Stomach (tissue), 19 donors: ENCODE measurements at places on chromosomes 16 and 17.

- no peak for DNase-seq
Observed at GRCh38 chr16:1501630-1502029, 8.5 kb downstream of the TELO2 start.

GRCh38 chr16:78755751-78756661, 656.6 kb downstream of the WWOX start:
- DNase-seq: no peak

- no peak for DNase-seq
Observed at GRCh38 chr17:32998887-32999228, 7.2 kb downstream of the SPACA3 start.

DNA sequence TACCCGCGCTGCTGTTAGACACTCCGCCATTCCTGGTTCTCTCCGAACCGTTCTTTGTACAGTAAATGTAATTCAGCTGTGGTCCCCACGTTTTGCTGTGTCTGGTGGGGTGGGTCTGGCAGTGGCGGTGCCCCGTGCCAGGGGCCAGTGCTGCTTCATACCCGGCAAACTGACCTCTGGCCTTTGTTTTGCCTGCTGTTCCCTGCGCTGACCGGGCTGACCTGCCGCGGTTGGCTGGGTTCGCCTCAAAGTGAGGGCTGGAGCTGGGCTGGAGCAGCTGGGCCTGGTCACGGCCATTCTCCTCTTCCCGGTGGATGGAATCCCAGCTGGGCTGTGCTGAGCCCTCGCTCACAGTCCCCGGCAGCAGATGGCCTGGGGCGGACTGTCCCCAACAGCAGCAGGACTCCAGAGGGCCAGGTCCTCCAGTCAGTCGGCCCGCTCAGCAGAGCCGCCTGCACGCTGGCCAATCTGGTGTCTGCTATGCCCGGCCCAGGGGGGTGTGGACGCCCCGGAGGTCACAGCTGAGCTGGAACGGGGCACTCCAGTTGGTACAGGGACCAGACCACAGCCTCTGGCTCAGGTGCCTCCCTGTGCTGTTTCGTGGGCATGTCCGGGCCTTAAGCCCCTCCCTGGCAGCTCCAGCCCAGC, 1.5 kb upstream of the WFIKKN1 start:
- no peak for DNase-seq

DNA sequence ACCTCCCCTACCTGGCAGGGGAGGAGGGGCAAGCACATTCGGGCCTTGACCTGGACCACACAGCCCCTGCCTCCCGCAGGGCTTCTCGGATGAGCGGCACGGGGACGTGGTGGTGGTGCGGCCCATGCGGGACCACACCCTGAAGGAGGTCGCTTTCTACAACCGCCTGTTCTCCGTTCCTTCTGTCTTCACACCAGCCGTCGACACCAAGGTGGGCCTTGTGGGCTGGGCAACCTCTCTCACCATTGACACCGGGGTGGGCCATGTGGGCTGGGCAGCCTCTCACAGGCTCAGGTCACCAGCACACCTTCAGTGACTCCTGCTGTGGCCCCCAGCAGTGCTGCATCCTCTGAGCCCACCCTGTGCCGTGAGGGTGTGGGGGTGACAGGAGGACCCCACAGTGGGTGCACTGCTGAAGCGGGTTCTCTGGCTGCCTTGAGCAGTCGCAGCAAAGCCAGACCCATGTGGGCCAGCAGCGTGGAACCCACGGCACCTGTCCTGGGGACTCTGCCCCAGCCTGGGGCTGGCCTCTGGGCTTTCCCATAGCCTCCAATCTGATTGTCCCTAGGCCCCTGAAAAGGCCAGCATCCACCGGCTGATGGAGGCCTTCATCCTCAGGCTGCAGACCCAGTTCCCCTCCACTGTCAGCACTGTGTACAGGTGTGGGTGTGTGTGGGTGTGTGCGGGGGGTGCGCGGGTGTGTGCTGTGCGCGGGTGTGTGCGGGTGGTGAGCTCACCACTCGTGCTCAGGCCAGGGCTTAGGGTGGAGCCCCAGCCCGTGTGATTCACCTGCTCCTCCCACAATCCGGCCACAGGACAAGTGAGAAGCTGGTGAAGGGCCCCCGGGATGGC, 7.5 kb downstream of the CTU2 start:
- DNase-seq: peak; percentile 40

- no peak for DNase-seq
Observed at GRCh38 chr17:79223953-79224352, 149.3 kb downstream of the ENGASE start.

GRCh38 chr16:51161440-51162195, 10.5 kb upstream of the SALL1 start:
- no peak for DNase-seq

- DNase-seq: no peak
Observed at GRCh38 chr16:84056933-84057332, 14.3 kb upstream of the SLC38A8 start.

DNA sequence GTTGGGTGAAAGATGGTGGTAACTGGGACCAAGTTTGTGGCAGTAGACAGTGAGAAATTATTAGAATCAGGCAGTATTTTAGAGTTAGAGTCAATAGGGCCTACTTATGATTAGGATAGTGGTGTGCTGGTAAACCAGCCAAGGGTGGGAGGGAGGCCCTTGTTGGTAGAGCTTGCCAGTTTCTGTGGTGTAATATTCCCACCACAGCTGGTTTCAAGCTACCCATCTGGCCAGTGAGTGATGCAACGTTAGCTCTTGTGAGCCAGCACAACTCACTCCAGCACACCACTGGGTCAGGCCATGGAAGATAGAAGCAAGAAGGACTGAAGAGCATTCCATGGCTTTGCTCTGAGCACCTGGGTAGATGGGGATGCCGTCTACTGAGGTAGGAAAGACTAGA, 34.9 kb downstream of the GNAO1 start:
- no peak for DNase-seq

- DNase-seq: no peak
Observed at GRCh38 chr17:71753070-71753469, 367.8 kb upstream of the SOX9 start.

GRCh38 chr16:2328428-2328827, 12.1 kb downstream of the ABCA3 start:
- no peak for DNase-seq

GRCh38 chr16:980595-980854, 1.0 kb upstream of the SOX8 start:
- DNase-seq: no peak

DNA sequence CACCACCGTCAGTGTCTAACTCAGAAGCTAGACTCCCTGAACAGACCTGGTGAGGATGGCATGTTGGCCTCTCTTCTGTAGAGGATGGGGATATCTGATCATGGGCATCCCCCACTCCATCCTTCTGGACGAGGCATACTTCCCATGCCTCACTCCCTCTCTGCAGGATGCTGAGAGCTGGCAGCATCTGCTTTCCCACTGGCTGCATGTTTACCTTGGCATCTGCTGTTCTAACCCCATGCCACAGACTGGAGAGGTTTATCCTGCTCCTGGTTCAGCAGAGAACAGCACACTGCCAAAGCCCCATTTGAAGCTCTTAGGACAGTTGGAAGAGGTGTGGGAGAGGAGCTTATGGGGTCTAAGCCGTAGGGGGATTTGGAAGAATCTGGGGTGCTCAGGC, 46.0 kb downstream of the YPEL2 start:
- DNase-seq: no peak

DNA sequence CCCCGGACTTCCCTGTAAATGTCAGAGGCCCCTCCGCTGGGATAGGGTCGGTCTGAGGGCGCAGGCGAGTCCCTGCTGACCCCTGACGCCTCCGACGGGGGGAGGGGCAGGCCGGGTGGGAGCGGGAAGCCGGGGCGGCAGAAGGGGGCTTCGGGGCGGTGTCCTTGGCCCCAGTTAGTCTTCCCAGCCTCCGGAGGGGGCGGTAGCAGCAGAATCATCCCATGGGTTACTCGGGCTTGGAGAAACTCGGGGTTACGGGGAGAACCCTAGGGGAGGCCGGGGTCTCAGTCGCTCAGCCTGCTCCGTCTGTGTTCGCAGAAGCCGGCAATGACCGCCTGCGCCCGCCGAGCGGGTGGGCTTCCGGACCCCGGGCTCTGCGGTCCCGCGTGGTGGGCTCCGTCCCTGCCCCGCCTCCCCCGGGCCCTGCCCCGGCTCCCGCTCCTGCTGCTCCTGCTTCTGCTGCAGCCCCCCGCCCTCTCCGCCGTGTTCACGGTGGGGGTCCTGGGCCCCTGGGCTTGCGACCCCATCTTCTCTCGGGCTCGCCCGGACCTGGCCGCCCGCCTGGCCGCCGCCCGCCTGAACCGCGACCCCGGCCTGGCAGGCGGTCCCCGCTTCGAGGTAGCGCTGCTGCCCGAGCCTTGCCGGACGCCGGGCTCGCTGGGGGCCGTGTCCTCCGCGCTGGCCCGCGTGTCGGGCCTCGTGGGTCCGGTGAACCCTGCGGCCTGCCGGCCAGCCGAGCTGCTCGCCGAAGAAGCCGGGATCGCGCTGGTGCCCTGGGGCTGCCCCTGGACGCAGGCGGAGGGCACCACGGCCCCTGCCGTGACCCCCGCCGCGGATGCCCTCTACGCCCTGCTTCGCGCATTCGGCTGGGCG, 542 bp downstream of the GUCY2D start:
- no peak for DNase-seq

DNA sequence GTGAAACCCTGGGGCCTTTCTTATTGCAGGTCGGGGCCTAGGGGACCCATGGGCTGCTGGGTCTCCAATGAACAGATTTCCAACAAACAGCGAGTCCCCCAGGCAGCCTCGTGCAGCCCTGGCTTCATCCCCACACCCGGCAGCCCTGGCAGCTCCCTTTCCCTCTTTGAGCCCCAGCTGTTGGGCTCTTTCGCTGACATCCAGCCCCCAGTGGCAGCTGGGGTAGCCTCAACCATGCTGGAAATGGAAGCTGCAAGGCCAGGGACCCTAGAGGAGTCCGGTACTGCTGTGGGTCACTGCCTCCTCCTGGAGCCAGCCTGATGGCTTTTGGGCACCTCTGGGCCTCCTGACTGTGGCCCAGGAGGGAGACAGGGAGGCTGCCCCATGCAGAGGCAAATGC, 5.9 kb downstream of the RPUSD1 start:
- no peak for DNase-seq

DNA sequence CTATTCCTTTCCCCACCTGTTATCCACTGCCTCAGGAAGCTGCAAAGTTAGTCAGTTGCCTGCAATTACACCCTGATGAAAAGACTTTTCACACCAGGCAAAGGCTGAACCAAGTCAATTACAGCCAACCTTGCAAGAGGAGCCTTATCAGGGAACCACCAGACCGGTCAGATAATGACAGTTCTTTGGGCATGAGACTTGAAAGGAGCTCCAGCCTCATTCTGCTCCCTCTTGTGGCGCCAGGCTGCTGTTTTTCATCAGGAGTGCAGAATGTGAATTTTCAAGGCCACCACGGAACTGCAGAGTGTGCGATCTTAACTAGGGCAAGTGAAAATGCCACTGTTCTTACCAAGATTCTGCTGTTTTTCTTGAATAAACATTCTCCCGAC, 22.5 kb downstream of the DNAI2 start:
- peak; percentile 83 for DNase-seq

- DNase-seq: no peak
Observed at GRCh38 chr17:50620858-50621257, 13.8 kb upstream of the ABCC3 start.

- no peak for DNase-seq
Observed at GRCh38 chr16:80580109-80580832, 39.5 kb downstream of the DYNLRB2 start.

DNA sequence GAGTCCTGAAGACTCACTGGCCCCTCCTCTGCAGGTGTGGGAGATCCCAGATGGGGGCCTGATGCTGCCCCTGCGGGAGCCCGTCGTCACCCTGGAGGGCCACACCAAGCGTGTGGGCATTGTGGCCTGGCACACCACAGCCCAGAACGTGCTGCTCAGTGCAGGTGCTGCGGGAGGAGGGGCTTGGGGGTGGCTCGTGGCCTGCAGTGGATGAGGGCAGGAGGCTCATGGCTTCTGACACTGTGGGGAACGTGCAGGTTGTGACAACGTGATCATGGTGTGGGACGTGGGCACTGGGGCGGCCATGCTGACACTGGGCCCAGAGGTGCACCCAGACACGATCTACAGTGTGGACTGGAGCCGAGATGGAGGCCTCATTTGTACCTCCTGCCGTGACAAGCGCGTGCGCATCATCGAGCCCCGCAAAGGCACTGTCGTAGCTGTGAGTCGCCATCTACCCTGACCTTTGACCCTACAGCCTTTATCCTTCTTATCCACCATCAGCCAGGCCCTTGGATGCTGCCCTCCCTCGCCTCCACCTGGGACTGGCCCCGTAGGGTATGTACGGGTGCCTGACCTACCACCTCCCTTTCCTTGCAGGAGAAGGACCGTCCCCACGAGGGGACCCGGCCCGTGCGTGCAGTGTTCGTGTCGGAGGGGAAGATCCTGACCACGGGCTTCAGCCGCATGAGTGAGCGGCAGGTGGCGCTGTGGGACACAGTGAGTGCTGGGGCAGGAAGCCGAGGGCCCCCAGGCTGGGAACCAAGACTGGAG, 3.6 kb downstream of the CORO1A start:
- DNase-seq: peak; percentile 82

GRCh38 chr17:6868582-6868981, 37.1 kb upstream of the TEKT1 start:
- peak; percentile 15 for DNase-seq

GRCh38 chr17:29215717-29216116, 30.9 kb upstream of the CRYBA1 start:
- DNase-seq: no peak

- no peak for DNase-seq
Observed at GRCh38 chr17:60473788-60474187, 51.5 kb downstream of the CHCT1 start.

- no peak for DNase-seq
Observed at GRCh38 chr17:74536890-74537289, 5.6 kb upstream of the CD300LB start.

DNA sequence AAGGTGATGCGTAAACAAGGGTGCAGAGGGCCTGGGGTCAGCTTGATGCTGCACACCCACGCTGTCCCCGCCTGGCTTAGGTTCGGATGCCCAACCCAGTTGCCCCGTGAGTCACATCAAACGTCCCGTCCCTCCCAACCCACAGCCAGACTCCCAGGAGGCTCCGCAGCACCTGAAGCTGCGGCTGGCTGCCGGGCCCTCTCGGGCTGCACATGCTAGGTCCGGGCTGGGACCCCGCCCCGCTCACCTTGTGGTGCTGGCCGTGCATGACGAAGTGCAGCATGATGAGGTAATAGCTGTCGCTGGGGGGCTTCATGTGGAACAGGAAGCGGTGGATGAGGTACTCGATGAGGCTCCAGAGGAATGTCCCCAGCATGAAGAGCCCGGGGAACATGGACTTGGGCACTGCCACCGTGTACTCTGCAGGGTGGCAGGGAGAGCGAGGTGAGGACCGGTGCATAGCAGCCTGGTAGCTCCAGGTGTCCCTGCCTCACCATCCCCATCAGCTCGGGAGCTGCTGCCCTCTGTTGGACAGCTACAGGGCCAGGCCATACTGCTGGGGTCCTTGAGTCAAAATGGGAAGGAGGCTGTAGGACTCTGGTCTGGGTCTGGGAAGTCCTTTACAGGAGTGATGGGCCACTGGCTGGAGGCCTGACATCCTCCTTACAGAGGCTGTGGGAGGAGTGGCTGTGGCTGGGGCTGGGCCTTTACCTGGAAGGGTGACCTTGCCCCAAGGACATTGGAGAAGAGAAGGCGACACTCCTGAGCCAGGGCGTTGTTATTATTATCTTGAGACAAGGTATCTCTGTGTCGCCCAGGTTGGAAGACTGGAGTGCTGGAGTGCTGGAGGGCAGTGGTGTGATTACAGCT, 18.3 kb upstream of the MLKL start:
- no peak for DNase-seq

GRCh38 chr16:49684696-49685095, 171.2 kb downstream of the ZNF423 start:
- no peak for DNase-seq

GRCh38 chr16:16797239-16797638, 418.3 kb downstream of the NPIPA7 start:
- DNase-seq: peak; percentile 3

GRCh38 chr16:12268606-12269005, 292.1 kb downstream of the SNX29 start:
- DNase-seq: no peak

GRCh38 chr16:12874186-12874585, 27.2 kb upstream of the SHISA9 start:
- no peak for DNase-seq
